Glomerular endothelial cell (primary cell): ENCODE measurements at places on chromosomes 3 and 15.
A peak's percentile ranks its signal among the peaks of the same experiment; 100 is the strongest.

GRCh38 chr3:133926736-133927539, 31.3 kb upstream of the RAB6B start:
- no peak for DNase-seq

DNA sequence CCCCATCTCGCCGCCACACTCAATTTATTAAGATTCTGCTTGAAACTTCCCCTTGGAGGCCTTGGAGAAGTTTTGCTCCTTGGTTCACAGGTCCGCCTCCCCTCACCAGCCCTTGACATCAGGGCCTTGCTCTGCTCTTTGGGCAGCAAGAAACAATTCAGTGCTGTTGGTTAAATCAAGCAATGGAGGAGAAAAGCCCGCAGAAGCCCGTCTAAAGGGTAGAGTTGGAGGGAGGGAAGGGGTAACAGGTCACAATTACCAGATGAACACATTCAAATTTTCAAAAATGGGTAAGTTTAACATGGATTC, 429 bp downstream of the PARP9 start:
- no peak for DNase-seq

DNA sequence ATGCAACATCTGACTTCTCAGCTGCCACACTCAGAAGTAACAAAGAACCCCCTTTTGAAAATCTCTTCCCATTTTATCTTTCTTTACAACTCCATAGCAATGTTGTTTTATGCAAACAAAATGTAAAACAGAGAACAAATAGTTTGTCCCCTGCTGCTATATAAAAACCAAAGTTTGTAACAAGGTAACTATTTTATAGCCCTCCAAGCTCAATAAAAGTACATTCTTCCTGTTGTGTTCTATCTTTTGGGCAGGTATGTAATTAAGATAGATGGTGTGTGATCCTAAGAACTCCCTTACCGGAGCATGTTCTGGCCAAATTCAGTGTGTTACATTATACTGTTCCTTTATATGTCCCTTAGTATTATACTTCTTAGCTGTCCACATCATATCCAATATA, 12.6 kb upstream of the CGNL1 start:
- no peak for DNase-seq

GRCh38 chr15:80183886-80184285, 31.1 kb downstream of the FAH start:
- no peak for DNase-seq

- DNase-seq: peak; percentile 63
Measured at GRCh38 chr15:94844538-94845389, 613.4 kb downstream of the MCTP2 start.

GRCh38 chr15:58378241-58379085, 53.3 kb upstream of the LIPC start:
- DNase-seq: no peak

DNA sequence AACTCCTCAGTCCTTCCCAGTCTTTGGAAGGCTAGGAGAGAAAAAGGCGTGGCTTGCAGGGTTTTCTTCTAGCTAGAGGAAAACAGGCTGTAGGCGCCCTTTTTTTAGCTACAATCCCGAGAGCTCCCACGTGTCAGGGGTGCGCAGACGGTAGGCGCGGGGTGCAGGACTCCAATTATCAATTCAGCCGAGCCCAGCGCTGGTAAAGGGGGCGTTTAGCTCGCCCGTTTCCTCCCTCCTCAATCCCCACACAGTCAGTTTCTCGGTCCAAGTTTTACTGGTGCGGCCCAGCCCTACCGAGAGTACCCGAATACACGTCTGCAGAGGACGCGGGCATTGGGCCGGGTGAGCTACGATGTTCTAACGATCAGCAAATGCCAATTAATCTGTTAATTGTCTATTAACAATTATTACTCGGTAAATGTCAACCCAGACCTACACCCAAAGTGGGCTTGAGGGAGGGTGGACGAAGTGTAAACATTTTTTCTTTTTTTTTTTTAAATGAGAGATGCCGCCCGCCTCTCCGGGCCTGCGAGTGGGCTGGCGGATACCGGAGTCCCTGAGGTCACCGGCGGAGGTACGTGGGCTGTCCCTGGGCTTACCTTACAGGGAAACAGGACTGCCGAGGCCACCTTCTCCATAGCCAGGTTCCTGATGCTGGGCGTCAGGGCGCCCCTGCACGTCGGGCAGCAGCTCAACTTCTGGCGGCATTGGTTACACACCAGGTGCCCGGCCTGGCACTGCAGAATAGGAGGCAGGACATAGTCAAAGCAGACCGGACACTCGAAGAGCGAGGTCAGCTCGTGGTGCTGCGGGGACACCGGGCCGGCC, 923 bp downstream of the SIAH2 start:
- peak; percentile 22 for DNase-seq

DNA sequence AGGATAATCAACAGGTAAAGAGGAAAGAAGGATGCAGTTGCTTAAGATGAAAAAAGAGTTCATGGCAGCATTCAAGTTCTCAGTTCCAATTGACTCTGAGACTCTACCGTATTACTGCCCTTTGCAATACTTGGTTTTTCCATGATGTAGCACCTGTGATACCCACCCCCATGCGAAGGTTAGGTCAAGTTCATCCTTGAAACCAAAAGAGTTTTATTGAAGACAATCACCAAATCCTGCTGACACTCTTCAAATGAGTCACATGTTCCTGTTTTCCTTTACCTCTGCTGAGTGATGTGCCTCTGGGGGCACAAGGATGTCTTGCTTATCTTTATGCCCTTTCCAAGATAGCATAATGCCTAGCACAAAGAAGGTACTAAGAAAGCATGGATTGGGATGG, 111.3 kb upstream of the SLC7A14 start:
- no peak for DNase-seq

DNA sequence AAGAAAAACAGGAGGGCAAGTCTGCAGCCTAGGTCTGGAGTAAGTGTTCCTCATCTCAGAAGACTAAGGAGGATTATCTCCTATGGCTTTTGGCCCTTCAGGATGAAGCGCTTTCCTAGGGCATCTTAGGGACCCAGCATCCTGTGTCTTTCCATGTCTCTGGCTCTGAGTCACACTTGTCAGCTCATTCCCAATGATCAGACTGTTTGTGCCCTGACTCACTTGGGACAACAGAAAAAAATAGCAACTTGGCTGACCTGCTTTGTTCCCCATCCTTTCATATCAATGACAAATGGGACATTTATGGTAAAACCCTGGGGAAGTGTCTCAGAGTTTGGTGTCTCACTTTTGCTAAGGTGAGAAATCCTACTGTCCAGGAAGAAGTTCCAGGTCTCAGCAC, 76.2 kb upstream of the OXTR start:
- DNase-seq: no peak

DNA sequence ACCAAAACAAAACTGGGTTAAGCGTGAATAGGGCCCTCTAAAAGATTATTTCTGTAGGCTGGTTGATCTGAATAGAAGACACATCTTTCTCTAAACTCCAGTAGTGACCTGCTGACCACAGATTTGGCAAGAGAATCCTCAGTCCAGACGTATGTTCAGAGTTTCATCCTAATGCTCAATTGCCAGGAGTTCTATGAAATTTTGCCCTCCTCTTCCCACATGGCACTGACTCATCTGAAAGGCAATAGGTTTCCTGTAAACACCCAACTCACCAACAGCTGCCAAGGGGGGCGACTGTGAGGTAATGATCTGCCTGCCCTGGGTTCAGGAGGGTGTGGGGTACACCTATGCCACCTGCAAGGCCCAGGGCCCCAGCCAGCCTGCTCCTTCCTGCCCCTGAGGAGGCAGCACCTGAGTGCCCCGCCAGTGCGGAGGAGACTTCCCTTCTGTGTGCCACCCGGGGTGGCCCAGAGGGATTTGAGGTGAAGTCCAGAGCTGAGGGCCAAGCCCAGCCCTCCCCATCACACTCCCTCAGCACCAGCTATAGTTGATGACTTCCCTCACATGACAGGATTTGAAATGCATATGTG, 8.4 kb upstream of the PLA2G4D start:
- no peak for DNase-seq

- DNase-seq: no peak
Measured at GRCh38 chr3:172036541-172037215, 2.7 kb upstream of the FNDC3B start.

DNA sequence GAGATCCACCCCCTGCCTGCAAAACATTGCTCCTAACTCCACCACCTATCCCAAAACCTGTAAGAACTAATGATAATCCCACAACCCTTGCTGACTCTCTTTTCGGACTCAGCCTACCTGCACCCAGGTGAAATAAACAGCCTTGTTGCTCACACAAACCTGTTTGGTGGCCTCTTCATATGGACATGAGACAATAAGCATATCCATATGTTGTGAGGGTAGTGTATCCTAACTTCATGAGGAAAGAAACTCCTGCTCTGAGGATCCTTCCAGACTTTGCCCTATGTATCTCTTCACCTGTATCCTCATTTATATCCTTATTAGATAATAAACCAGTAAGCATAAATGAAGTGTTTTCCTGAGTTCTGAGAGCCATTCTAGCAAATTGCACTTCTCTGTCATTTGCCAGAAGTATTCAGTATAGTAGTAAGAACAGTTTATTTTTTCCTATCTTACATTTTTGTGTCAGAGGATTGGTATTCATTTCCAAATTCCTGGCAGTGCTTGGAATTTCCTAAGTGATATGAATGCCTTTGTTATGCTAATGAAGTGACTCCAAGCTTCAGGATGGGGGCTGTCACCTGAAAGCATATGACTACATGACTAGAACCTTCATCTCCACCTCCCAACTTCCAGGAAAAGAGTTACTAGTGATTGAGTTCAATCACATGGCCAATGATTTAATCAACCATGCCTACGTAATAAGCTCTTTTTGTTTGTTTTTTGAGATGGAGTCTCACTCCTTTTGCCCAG, 30.2 kb downstream of the TTBK2 start:
- peak; percentile 96 for DNase-seq

DNA sequence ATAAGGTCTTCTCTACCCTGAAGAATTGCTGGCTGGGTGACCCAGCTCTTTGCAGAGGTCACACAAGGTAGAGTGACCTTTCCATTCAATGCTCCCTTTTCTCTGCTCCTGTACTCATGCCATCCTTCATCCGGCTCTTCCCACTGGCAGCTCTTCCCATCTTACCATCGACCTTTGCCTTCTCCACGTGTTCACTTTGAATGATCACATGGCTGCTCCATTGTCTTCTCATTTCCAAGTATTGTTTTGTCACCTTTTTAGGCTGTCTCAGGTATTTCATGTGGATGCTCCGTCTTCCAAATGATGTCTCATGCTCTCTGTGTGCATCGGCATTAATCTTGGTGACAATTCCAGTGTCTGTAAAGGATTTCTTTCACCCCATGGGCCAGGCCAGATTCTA, 76.6 kb upstream of the ONECUT1 start:
- no peak for DNase-seq

DNA sequence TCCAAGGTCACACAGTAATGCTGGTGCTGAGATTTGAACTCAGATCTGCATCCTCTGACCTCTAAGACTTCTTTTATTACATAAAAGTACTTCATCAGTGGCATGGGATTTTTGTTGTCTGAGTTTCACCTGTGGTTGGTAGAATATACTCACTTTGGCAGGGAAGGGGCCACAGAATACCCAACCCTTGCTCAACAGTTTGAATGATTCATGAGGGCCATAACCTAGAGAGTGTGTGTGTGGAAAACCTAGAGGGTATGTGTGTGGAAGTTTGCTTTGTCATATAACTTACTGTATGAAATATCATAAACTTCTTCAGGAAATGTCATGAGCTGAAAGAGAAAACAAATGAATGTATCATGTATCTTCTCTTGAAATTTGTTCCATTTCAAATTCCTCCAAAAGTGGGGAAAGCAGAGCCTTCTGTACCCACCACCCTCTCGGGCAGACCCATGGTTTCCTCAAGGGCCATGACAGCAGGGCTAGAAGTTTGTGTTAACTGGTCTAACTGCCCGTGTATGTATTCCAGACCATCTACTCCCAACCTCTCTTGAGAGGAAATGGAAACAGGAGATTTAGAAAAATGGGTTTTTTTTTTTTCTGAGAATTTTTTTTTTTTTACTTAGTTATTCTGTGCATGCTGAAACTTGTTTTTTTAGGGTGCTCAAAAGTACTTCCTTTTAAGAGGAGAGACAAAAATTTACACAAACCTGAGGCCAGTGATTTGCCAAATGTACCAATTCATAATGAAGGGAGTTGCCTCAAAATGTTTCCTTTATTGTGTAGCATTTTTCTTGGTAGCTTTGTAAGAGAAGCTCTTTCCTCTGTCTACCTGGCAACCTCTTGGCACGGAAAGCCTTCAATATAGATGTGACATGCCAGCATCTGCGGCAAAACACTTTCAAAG, 127.0 kb downstream of the TPRG1 start:
- no peak for DNase-seq

DNA sequence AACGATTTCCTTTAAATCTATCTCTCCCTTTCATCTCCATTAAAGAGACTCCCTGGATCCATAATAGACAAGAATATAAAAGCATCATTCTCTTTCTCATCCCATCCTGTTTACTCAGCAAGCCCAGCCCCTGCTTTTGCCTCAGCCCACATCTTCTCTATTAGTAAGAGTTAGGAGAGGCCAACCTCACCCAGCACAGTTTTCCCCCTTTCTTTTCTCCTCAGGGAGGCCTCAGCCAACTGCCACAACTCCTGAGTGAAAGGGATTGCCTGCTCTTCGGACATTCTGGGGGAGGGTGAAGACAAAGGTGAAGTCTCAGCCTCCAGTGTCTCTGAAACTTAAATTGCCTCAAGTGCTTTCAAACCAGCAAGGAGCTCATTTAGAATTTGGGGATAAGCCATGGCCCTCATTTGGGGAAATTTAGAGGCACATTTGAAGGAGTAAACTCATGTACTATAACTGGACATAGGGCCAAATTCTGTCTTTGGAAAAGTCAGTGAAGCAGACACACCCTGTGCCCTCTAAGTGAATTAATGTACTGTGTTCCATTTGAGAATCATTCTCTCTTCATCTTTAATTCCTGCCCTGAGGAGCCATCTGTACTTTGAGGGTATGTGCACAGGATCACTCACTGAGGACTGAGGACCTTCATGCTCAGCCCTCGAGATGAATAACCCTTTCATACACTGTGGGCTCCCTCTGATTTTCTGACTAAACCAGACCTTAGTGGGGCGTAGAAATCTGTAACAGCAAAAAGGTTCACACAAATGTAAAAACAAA, 82.5 kb downstream of the SOX2 start:
- no peak for DNase-seq

DNA sequence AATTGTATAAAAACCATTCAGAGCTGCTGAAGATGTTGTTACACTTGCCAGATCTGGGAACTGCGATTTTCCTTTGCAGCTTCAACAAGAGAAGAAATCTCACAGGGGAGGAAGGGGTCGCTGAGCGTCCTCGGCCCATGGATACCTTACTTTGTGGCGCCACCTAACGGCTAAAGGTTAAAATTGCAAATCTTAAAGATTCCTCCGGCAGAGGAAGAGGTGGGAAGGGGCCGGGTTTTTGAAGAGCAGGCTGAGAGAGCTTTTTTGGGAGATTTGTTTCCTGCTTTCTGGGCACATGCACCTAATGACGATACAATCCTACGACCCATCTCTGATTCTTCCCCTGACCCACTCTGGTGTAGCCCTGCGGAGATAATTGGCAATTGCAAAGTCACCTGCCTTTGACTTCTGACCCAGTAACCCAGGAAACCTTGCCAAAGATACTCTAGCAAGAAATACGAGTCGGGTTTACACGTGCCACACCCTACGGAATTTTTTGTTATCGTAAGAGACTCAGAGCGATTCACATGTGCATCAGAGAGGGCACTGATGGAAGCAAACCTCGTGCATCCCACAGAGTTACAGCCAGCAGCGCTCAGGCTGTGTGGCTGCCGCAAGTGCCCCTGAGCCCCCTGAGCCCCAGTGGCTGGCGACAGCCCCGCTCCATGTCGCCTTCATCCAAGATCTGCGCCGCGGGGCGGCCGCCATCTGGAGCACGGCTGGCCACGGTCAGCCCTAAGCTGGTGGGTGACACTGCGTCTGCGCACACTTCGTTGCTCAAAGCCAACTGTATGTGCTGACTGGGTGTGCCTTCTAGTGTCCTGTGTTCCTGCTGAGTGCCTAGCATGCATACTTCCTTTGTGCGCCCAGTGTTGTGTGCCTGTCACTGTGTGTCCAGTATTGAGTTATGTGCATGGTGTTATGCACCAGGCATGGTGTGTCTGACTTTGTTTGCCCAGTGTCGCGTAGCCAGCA, 55.2 kb upstream of the CHRNA7 start:
- no peak for DNase-seq
